ENCODE measurements at places on chromosomes 7 and 10.

- no peak for DNase-seq
These were observed 1377.4 kb downstream of the XPNPEP1 start for GRCh38 chr10:108545921-108546320.

DNA sequence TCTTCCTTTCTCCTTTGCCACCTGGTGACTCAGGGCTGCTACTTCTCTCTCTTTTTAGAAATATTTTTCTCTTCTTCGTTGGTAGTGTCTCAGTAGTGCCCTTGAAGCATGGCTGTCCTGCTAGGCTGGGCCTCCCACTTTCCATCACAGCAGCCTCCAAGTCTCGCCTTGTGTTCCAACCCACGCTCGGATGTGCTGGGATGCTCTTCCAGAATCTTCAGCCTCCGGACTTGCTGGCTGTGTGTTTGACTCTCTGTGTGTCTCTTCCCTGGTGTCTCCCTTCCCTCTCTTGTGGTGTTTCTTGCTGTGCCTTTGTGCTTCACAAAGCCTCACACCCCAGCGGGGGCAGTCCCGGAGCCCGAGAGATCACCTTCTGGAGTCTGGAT lies 100.5 kb downstream of the INPP5A start:
- DNase-seq, result no peak

DNA sequence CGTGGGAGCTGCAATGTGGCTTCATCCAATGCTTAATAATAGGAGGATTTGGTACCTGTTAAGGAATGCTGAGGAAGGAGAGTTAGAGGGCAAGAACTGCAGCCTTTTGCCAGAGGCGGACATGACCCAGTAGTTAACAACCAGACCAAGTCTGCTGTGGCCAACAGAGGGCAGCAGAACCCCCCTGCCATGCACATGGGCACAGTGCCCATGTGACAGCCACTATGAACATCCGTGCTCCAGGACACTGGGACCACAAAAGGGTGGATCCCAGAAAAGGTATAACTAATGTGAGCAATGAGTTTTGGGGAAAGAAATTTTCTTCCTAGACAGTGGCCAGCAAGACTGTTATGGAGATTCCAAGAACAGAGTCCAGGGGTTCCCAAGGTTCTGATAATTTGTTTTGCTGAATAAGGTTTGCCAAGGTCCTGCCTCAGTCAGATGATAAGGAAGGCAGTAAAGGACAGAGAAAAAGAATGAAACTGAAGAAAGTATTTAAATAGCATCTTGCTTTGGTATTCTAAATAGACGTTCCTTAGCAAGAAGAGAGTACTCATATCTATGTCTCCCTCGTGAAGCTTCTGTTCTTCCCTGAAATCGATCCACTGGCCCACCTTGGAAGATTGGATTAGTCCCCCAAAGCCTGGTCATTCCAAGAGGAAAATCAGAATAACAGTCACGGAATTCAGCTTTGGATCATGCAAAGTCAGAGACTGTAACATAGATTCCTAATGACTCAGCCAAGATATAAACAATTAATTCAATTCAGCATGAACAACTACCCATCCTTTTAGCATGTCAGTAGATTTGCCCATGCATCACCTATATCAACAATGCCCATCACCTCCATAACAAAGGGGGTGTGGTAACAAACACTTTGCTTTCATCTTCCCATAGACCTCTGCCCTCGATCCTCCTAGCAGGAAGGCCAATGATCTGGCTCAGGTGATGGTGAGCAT lies 56.0 kb downstream of the LGI1 start:
- no peak for DNase-seq

- DNase-seq, result no peak
These were observed 231.4 kb downstream of the BMPER start for GRCh38 chr7:34136698-34137097.

GRCh38 chr7:80521809-80522208 lies 9.9 kb upstream of the GNAT3 start:
- no peak for DNase-seq

GRCh38 chr10:71771821-71772617 lies 1.3 kb downstream of the VSIR start:
- DNase-seq, result no peak

DNA sequence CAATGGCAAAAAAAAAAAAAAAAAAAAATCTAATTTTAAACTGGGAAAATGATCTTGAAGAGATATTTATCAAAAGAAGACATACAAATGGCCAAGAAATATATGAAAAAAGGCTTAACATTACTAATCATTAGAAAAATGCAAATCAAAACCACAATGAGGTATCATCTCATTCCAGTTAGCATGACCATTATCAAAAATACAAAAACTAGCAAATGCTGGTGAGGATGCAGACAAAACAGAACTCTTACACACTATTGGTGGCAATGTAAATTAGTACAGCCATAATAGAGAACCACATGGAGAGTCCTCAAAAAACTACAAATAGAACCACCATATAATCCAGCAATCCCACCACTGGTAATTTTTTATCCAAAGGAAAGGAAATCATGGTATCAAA lies 489.6 kb downstream of the TNS3 start:
- no peak for DNase-seq

- no peak for DNase-seq
These were observed 56.0 kb upstream of the ST8SIA6 start for GRCh38 chr10:17510242-17510908.

GRCh38 chr10:1538121-1538520 lies 199.2 kb downstream of the ADARB2 start:
- no peak for DNase-seq

- no peak for DNase-seq
These were observed 120.8 kb downstream of the CDH23 start for GRCh38 chr10:71517298-71518169.

GRCh38 chr10:16798571-16798970 lies 18.7 kb downstream of the RSU1 start:
- DNase-seq, result no peak
